ENCODE measurements at places on chromosomes 13 and 19.

DNA sequence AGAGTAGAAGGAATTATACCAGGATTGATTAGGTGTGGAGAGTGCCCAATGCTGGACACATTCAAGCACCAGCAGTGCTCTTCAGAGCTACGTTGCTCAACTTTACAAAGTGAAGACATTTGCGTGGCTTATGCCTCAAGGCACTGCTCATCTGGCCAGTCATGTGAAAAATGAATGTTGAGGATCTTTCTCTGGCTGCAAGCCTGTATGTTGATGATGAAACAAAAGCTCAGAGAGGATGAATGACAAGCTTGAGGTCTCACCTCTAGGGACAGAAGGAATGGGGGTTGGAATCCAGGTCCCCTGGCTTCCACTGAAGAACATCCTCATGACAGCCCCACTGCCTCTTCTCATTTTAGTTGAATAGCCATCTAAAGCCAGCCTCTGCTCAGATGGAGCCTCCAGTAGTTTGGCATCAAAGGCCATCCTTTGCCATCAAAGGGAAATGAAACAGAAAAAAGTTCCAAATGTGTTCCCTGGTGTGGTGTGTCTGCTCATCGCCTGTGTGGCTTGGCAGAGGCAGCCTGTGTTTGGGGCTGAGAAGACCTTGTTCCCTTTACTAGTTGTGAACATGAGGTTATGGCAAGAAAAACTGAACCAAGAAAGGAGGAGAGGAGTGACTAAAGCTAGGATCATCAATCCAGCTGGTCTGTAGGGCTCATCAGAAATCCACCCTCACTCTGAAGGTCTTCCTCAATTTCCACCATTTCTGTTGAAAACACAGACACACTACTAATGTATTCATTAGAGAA lies 114.0 kb upstream of the KL start:
- DNase-seq: no peak

DNA sequence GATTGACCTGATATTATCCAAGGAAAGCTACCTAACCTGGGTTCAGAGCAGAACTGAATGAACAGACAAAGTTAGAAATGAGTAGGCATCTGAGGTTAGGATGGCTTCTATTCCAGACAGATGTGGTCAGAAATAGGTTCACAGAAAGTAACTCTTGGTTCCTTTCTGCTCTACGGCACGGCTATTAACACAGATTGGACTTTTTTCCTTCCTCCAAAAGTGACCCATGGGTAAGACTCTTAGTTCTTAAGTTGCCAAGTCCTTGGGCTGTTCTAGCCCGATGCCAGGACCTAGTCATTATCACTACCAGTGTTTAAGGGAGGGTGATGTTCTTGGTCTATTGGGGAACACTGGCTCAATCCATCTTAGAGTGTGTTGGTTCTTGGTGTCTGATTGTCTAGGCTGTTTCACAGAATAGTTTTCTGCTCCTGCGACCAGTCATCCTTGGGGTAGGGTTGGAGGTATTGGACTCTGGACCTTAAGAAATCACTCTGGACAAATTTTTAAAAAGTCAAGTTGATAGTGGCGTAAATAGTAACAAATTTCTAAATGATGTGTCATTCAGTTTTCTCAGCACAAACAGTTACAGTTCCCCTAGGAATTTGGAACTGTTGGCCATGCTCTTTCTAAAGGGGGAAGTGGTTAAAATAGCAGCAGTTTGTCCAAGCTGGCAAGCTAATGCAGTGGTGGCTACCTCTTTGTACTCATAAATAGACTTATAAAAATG lies 60.1 kb upstream of the MYCBP2 start:
- no peak for DNase-seq

GRCh38 chr13:30868799-30869470 lies 37.1 kb upstream of the MEDAG start:
- no peak for DNase-seq

GRCh38 chr13:42101821-42102585 lies 53.6 kb downstream of the DGKH start:
- no peak for DNase-seq

DNA sequence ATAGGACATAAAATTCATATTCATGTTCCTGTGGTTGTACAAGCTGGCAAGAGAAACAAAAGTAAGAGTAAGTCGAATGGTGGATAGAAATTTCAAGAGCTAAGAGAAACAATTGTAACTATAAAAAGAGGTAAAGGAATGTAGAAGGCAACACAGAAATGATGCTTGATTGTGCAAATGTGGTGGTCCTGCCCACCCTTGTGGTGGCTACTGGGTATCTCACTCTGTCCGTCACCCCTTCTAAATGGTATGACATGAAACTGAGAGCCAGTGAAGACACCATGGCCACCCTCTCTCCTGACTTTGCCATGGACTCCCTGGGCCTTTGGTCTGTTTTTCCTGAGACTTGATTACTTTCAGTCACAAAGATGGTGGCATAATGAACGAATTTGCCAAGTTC lies 925.9 kb upstream of the SLITRK6 start:
- DNase-seq: no peak

DNA sequence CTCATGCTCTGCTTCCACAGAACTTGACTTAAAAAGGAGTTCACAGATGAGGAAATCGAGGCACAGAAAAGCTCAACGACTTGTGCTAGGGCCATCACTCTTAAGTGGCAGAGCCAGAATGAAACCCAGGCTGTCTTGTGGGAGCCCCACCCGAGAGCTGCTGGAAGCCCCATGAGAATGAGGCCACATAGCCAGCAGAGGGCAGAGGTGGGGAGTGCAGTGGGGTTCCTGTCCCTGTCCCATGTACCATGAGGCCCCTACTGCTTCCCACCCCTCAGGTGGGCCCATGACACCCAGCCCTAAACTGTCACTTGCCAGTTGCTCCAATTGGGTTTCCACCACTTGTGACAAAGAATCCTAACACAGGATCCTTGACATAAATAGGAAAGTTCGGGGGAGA lies 175.9 kb downstream of the IRS2 start:
- no peak for DNase-seq

DNA sequence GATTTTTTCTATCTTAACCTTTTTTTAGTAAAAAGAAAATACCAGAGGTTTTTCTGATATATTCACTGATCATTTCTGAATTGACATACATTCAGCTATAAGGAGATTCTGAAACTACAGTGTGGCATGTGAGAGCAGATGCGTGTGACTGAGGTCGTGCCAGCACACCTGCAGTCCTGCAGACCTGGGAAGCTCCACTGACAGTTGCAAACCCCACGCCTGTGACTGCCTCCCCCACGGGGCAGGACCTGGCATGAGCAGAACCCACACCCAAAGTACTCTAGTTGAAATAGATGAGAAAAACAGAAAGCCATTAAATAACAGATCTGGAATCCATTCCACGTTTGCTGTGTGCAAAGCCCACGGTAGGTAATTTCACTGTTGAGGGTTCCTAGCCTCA lies 80.7 kb downstream of the TEX29 start:
- no peak for DNase-seq

DNA sequence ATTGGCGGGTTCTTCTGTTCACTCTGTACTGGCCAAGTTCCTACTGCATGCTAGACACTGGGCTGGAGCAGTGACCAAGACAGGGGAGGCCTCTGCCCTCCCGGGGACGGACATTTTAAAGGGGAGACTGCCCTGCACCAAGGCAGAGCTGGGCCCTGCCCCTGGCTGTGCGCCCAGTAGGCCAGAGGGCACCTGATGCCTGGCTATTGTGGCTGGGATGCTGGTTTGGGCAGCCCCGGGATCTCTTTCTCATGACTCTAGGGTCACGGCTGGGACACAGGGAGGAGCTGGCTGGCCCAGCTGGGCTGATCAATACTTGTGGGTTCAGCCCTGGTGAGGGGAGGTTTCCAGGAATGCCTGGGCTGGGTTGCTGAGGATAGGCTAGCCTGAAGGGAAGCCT lies 17.7 kb downstream of the LIPE start:
- DNase-seq: no peak

- DNase-seq: no peak
These were observed 23.8 kb downstream of the PRAM1 start for GRCh38 chr19:8478598-8478997.

- DNase-seq: no peak
These were observed 73.0 kb downstream of the CYSLTR2 start for GRCh38 chr13:48726711-48727110.

DNA sequence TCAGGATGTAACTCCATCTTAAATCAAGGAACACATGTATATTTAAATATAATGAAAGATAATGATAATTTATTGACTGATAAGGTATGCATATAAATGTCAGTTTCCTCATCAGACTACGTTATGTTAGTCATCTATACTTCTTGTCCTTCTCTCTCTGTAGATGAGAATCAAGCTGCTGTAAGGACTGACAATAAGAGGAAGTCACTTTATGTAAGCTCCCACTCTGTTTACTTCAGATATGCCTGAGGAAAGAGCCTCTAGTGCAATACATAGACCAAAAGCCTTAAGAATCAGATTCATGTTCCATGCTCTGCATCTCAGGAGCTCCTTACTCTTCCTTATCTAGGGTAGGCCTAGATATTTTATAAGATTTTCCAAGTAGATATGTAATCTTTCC lies 9.6 kb upstream of the SLITRK6 start:
- DNase-seq: no peak

DNA sequence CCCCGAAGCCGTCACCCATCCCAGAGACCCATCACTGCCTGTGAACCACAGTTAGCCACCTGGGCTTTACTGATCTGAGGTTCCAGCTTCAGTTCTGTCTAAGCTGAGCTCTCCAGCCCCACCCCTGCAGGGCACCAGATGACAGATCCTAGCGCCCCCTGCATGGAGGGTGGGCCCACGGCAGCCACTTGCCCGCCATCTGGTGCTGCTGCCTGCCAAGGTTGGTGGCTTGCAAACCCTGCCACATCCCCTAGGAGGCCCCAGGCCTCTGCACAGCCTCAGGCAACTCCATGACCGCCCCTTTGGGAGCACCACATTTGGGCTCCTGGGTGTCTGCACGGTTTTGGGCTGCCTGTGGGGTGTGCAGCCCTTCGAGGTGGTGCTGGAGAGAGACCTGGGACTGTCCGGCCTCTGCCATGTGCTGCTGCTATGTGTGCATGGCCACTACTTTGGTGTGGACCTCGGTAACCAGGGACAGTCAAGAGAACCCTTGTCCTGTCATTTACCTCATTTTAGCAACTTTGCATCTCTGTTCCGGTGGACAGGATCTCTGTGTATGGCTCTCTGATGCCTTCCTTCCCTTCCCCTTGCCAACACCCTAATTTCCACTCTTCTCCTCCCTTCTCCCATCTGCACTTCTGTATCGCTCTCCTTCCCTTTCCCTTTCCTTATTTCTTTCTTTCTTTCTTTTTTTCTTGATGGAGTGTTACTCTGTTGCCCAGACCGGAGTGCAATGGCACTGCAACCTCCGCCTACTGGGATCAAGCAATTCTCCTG lies 17.4 kb upstream of the SDHAF1 start:
- peak; percentile 84 for DNase-seq

DNA sequence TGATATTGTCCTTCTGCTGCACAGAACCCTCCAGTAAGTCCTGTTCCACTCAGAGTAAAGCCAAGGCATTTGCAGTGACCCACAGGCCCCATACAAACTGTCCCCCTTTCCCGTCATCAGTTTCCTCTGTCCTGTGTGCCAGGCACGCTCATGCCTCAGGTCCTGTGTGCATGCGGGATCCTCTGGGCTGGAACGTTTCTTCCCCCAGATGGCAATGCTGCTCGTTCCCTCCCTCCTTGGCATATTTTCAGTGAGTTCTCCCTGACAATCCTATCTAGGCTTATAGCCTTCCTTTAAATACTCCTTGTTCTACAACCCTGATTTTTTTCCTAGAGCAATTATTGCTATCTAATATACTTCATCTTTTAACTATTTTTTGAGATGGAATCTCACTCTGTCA lies 5.7 kb downstream of the OPA3 start:
- DNase-seq: no peak

DNA sequence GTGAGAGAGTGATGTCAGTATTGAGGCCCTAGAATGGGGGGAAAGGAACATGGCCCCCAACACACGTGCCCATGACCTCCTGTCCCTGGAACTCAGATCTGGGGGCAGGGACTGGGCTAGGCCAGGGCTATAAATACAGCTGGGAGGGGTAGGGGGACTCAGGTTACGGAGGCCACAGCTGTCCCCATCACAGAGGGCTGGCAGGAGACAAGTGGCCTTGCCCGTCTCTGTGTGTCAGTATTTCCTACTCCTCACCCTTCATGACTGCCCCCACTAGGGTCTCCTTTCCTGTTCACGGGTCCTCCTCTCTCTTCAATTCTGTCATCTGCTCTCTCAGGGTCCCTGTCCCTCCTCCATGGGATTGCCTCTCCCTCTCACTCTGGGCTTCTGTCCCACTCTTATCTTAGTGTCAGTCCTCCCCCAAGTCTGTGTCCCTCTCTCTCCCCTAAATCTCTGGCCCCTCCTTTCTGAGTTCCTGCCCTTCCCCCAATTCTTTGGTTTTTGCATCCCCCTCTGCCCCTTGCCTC lies 687 bp upstream of the HRC start:
- DNase-seq: no peak

DNA sequence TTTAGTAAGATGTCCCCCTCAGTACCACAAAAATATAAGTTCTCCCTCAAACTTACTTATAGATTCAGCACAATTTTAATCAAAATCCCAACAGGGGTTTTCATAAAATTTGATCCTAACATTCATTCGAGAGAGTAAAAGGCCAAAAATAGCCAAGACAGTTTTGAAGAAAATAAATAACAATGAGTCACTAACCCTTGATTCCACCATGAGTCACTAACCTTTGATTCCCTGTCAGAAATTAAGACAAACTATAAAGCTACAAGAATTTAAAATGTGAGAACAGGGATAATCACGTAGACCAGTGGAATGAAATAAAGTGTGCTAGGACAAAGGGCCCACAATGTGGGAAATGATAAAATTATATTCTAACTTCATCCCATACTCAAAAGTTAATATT lies 320.3 kb downstream of the SUCLA2 start:
- no peak for DNase-seq

DNA sequence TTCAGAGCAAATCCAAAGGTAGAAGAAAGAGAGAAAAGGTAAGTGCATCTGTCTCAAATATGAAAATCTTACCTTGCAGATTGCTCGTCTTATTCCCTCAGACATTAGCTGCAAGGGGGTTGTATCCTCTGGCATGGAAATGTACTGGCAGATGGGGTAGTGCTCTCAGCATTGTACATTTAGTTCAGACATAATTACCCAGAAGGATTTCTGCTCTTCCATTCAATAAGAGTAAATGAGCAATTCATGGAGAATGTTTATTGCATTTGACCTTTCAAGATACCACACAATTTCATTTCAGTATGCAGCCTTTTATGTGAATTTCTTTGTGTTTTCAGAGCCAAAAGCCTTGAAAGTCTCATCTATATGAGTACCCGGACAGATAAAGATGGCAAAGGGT lies 63.8 kb downstream of the SCEL start:
- no peak for DNase-seq

- no peak for DNase-seq
These were observed 125.7 kb downstream of the TNFRSF19 start for GRCh38 chr13:23695711-23696464.
